ENCODE measurements at places on chromosomes 3 and 15. TPM values are rescaled to one million over a fixed set of nuclear protein-coding genes. Genes with fewer than 3 reads are reported as not detected.

Gene NANOGP8
- 0.36 TPM for total RNA-seq

GRCh38 chr15:45637552-45638033, 2.8 kb downstream of the SQOR start:
- DNase-seq = no peak

DNA sequence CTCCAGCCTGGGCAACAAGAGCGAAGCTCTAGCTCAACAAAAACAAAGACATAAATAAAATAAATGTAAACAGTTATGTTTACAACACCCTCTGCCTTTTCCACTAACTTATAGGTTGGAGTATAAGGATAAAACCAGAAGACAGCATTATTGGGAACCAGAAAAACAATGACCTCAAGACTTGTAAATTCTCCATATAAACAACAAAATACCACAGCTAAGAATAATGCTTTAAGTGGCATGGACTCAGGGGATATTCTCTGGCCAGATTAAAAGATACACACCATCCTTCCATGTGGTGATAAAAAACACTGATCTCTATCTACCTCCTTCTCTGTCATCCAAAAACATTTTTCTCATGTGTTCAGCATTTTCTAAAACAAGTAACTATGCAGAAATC, 500.6 kb downstream of the MAGI1 start:
- no peak for DNase-seq

GRCh38 chr3:127560051-127560787, 30.3 kb downstream of the TPRA1 start:
- DNase-seq = no peak

DNA sequence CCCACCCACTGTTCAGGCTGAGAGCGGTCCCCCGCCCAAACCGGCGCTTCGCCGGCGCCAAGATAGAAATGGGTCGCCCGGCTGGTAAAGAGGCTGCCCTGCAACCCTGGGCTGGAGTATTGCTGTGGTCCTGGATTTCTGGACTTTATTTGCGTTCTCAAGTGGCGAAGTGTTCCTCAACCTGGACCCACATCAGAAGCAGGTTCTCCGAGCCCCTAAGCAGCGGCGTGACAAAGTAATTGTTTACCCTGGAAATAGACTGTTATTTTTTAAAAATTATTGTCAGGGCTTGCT, 481 bp upstream of the DYNC1LI1 start:
- DNase-seq = no peak

Gene VGLL4
- 93.2 TPM for total RNA-seq

DNA sequence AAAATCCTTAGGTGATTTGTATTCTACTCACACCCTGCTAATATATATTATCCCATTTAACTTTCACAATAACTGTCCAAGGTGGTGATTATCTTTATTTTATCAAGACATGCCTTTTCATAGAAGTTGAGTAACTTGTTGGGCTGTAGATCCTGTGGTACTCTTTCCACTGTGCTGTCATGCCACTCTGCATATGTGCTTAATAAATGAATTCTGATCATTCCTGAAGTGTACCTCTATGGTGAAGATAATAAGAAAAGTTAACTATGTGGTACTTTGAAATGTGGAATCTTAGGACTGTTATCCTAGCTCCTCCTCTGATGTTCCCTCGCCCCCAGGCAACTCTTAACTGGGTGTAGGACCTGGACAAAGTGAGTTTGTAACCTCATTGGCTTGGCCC, 5.2 kb downstream of the SNRK start:
- DNase-seq = no peak

DNA sequence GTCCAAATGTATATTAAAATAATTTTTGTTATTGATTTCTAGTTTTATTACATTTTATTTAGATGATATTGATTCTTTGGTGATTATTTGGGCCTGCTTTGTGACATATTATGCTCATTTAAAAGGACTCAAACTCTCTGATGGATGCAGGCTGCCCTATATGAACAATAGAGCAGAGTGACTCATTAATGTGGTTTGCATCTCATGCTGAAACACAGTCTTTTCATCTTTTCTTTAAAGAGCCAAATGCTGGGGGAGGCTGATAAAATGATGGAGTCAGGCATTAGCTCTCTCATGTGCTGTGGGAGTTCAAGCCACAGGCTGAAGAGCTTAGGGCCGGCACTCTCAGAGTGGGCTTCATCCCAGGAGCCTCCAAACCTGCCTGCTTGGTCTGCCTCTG, 7.2 kb downstream of the PLA1A start:
- no peak for DNase-seq

DNA sequence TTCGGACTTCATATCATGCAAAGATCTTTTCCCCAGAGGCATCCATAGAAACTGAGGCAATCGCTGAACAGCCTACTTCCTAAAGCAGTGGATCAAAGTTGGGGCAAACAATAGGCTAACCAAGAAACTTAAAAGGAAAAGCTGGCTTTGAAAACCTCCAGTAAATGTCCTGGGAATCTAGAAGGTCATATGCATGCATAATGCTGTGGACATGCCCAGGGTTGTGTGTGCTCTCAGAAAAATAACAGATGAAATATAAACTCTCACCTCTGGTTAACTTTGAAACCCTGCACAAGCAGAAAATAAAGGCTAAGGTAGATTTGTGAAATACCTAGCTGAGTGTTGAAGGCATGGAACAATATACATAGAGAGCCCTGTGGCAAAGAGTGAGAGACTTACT, 96.3 kb downstream of the MYO9A start:
- no peak for DNase-seq

DNA sequence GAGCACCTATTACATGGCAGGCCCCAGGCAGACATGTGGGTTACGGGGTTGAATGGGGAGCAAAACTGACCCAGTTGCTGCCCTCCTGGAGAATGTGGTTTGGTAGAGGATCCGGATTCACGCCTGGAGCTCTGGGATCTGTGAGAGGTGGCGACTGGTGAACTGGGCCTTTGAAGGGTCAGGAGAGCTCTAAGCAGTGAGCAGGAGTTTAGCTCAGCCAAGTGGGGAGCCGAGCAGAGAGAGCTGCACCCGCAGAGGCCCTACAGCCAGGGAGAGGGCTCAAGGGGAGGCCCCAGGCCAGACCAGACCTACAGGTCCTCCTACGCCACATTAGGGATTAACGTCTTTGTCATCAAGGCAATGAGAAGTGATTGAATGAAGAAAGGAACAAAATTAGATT, 179.8 kb upstream of the TLE3 start:
- DNase-seq = no peak

GRCh38 chr3:14288833-14289451, 110.3 kb downstream of the LSM3 start:
- no peak for DNase-seq

- DNase-seq = no peak
These were observed 46.9 kb downstream of the WNT5A start for GRCh38 chr3:55440104-55440708.

Gene HLTF
- 39.8 TPM for total RNA-seq

GRCh38 chr3:73697020-73697419, 72.3 kb upstream of the PDZRN3 start:
- DNase-seq = no peak

DNA sequence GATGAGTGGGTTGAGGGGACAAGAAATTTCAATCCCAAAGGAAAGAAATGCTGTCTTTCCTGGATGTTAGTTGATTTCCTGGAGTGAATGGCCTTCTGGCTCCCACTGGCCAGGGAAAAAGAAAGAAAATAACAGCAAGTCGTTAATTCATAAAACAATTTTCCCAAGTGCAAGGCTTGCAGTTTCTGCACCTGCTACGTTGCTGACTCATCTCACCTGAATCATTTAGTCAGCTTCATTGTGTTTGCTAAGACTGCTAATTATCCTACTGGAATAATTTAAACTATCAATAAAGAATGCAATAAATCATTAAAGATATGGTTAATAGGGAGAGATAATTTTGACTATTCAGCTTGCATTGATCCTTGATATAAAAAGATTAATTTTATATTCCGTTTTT, 387.6 kb downstream of the ROBO2 start:
- no peak for DNase-seq

Gene CKMT1A
- 4.0 TPM for total RNA-seq

- DNase-seq = no peak
These were observed 165.9 kb downstream of the STAC start for GRCh38 chr3:36546226-36546625.

DNA sequence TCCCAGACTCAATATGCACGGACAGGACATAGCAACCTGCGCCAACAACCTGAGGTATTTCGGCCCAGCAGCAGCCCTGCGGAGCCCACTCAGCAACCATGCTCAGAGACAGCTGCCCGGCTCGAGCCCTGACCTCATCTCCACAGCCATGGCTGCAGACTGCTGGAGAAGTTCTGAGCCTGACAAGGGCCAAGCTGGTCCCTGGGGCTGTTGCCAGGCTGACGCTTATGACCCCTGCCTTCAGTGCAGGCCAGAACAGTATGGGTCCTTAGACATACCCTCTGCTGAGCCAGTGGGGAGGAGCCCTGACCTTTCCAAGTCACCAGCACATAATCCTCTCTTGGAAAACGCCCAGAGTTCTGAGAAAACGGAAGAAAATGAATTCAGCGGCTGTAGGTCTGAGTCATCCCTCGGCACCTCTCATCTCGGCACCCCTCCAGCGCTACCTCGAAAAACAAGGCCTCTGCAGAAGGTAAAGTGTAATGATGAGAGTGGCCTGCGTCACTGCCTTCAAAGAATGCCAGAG, 25.5 kb downstream of the TMEM41A start:
- DNase-seq = no peak

Gene STRC
- total RNA-seq = 1.6 TPM

DNA sequence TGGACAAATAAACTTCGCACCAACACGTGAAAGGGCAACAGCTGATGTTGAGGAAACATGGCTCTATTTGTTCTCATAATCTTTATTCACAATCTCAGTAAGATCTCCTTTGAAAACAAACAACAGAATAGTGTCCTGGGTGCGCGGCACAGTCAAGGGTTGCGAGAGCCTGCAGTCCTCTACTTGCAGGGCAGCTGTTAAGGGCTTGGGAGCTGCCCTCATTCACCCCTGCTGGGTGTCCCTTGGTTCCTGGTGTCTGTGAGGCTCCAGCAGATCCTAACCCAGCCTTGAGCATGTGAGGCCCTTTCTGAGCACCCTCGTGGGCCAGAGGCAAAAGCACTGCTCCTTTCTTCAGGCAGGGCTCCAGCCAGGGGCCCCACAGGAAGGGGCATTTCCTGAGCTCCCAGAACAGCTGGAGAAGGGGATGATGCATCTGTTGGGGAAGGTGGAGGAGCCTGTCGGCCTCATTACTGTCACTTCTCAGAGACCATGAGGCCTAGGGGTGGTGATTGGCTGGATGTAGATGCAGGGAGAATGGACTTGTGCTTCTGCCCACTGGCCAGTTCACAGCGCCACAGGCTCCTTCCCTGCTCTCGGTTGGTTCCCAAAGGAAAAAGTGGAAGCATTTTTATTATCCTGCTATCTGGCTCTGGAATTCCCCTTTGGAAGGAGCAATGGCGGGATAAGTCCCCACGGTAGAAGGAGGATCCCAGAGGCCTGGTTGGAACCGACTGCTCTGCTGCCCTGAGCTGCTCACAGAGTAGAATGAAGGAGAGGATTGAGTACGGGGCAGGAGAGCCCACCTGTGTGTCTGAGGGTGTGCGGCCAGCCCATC, 51.9 kb upstream of the KLF13 start:
- DNase-seq = no peak

Gene LHFPL4
- total RNA-seq = 0.55 TPM

Gene FGD5
- 0.09 TPM for total RNA-seq

Gene CDC25A
- total RNA-seq = 24.5 TPM

- DNase-seq = no peak
These were observed 317.4 kb upstream of the LRRFIP2 start for GRCh38 chr3:37491776-37492175.

Gene SAMD7
- total RNA-seq = not detected

Gene LMCD1
- 26.1 TPM for total RNA-seq

Gene SLC35G2
- total RNA-seq = 2.4 TPM

DNA sequence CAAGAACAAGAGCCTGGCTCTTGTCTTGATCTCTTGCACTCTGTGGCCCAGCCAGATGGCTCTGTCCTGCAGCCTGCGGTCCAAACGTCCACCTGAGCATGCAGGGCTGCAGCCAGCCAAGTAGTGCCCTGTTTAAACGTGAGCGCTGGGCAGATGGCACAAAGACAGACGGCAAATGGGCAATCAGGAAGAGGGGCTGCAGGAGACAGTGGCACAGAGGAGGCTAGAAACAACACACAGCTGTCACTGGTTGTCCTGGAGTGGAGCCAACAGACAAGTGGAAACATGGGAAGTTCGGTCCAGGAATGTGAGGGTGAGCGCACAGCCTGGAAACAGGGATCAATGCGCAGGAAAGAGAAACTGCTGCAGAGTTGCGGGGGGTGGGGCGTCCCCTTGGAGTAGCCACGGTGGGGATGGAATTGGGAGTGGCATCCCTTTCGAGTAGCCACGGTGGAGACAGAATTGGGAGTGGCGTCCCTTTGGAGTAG, 10.7 kb upstream of the ZXDC start:
- no peak for DNase-seq

- no peak for DNase-seq
These were observed 335.3 kb downstream of the CLSTN2 start for GRCh38 chr3:140270329-140270728.

Gene ZIC4
- total RNA-seq = not detected

DNA sequence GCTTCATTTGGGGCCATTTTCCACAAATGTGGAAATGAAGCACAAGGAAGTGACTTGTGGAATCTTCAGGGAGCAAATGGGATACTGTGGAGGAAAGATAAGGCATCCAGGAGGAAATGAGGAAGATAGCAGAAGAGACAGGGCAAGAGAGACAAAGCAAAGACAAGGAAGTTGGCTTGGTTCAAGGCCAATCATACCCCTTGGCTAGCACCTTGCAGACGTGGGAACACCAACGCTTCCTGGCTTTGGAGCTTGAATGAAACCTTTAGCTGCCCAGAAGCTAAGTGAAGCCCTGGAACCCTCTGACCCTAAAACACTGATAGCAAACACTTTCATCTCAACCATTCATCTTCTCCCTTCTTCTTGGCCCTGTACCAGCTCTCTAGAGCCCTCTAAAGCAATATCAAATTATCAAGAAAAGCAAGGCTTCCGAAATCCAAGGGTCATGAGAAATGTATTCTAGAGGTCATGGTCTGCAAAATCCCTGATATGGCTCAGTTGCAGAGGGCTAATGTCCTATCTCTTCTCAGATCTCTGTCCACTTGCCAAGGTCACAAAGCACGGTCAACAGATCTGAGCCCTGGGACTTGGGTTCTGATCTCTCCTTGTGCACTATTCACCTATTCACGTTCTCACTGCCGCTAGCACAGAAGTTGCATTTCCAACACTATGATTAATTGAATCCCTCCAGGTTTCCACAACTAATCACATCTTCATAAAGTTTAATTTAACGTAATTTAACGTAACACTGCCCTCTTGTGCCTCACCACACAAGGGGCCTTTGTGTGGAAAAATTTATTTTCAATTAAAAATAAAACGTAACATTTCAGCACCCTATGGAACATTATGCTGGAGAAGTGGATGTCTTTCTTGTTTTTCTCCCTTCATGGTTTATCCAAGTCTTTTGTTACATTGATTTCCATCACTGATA, 557.6 kb upstream of the ADAMTS9 start:
- DNase-seq = no peak

GRCh38 chr3:64244011-64244942, 19.0 kb upstream of the PRICKLE2 start:
- no peak for DNase-seq

Gene ERICH6
- total RNA-seq = not detected

GRCh38 chr3:111152496-111152895, 80.9 kb downstream of the NECTIN3 start:
- no peak for DNase-seq

Gene FGF7
- total RNA-seq = 0.24 TPM

- no peak for DNase-seq
These were observed 26.7 kb downstream of the SCG3 start for GRCh38 chr15:51708013-51708412.

- DNase-seq = no peak
These were observed 14.3 kb downstream of the LIMD1 start for GRCh38 chr3:45608885-45609284.

Gene SCN11A
- 1.6 TPM for total RNA-seq

- no peak for DNase-seq
These were observed 64.8 kb downstream of the ZBTB20 start for GRCh38 chr3:115082260-115082659.
